CD4-positive, alpha-beta T cell (primary cell): ENCODE measurements at places on chromosomes 11 and 22. TPM values are rescaled to one million over a fixed set of nuclear protein-coding genes. Genes with fewer than 3 reads are reported as not detected.

The VPREB1 gene
- not detected for total RNA-seq

The MS4A4A gene
- not detected for total RNA-seq

The LAYN gene
- 1.3 TPM for total RNA-seq

The B3GAT1 gene
- total RNA-seq = 0.14 TPM

The TENM4 gene
- total RNA-seq = 0.22 TPM

The SLC6A5 gene
- total RNA-seq = not detected

- no peak for DNase-seq
Measured at GRCh38 chr22:31625661-31626426, 36.2 kb downstream of the PISD start.

GRCh38 chr11:108916935-108917334 is 252.1 kb downstream of the DDX10 start:
- DNase-seq = no peak

- no peak for DNase-seq
Measured at GRCh38 chr11:118056806-118057205, 20.1 kb upstream of the TMPRSS4 start.

- peak; percentile 46 for DNase-seq
Measured at GRCh38 chr22:37309211-37310074, 27.1 kb downstream of the CYTH4 start.

- DNase-seq = no peak
Measured at GRCh38 chr22:35643991-35644390, 4.3 kb upstream of the APOL6 start.

GRCh38 chr11:32858731-32859130 is 29.0 kb downstream of the PRRG4 start:
- no peak for DNase-seq

DNA sequence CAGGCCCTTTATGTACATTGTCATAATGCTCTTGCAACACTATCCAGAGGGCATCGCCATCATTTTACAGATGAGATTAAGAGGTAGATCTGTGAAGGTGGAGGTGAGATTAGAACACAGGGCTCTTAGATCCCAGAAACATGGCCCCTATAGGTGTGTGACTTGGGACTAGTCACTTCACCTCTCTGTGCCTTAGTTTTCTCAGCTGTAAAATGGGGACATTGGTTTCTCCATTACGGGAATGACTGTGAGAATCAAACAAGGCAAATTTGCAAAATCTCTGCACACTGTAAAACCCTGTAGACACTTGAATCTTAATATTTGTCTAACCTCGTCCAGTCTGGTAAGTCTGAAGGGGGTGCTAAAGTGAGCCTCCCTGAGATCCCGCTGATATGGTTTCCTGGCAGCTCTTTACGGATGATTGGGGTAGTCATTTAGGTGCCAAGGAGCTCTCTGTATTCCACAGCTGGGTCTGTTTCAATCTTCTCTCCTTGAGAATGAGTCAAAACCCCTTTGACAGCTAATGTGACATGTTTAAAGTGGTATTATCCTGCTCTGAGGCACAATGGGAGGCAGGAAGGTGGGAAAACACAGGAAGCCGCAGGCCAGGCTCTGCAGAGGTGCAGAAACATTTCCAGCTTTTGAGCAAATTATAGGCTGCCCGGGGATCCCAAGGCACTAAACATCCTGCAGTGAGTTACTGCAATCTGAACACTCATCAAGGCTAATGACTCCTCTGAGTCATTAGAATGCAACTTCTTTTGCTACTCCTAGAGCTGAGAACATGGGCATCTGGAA is 140.8 kb downstream of the CCDC81 start:
- no peak for DNase-seq
